ENCODE measurements at places on chromosomes 5 and 9. TPM values are rescaled to one million over a fixed set of nuclear protein-coding genes. Genes with fewer than 3 reads are reported as not detected.

GRCh38 chr5:77630114-77630680, 8.3 kb downstream of the OTP start:
- H3K27ac ChIP-seq: no peak overlapping the region
- peaks cover 9% of the 10 kb centered on the region for H3K4me1 ChIP-seq
- H3K4me3 ChIP-seq: peak overlapping the region; percentile 55
- no peaks in the 10 kb centered on the region for H3K36me3 ChIP-seq
- peak; percentile 33 for DNase-seq

GRCh38 chr9:120158221-120158620, 421.7 kb downstream of the CDK5RAP2 start:
- no peak for DNase-seq
- H3K4me1 ChIP-seq: no peaks in the 10 kb centered on the region
- no peaks in the 10 kb centered on the region for H3K27me3 ChIP-seq
- H3K27ac ChIP-seq: no peak overlapping the region
- H3K36me3 ChIP-seq: no peaks in the 10 kb centered on the region

GRCh38 chr5:78533356-78533755, 115.2 kb downstream of the LHFPL2 start:
- no peaks in the 10 kb centered on the region for H3K27me3 ChIP-seq
- H3K36me3 ChIP-seq: peaks cover 3% of the 10 kb centered on the region
- DNase-seq: peak; percentile 30
- no peaks in the 10 kb centered on the region for H3K4me1 ChIP-seq

DNA sequence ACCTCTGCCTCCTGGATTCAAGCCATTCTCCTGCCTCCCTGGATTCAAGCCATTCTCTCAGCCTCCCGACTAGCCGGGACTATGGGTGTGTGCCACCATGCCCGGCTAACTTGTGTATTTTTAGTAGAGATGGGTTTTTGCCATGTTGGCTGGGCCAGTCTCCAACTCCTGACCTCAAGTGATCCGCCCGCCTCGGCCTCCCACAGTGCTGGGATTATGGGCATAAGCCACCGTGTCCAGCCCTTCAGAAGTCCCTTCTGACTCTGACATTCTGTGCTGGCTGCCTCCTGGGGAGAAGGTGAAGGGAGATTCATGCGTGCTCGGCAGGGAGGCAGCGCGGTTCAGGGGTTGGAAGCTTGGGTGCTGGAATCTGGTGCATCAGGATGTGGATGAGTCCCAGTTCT, 28.8 kb downstream of the PRRX2 start:
- H3K36me3 ChIP-seq: no peaks in the 10 kb centered on the region
- H3K27ac ChIP-seq: no peak overlapping the region
- peaks cover 17% of the 10 kb centered on the region for H3K27me3 ChIP-seq
- no peak for DNase-seq

- H3K27ac ChIP-seq: no peak overlapping the region
- DNase-seq: no peak
- peaks cover 45% of the 10 kb centered on the region for H3K4me1 ChIP-seq
- no peaks in the 10 kb centered on the region for H3K36me3 ChIP-seq
- no peak overlapping the region for H3K4me3 ChIP-seq
These were observed 24.4 kb upstream of the TGFBI start for GRCh38 chr5:136004436-136004835.

DNA sequence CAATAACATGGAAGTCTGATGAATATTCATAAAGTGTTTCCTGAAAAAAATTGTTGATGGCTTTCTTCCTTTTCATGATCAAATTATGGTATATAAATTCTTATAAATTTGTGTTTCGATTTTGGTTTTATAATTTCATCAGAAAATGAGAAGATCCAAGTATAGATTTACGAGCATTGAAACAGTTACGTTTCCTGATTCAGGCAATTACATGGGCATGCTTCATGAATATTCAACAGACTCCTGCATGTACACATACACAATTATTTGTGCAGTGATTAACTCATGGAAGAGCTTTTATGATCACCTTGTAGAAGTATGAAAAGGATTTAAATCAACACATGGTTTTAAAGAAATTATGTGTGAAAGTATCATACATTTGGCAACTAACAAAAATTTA, 136.7 kb downstream of the MPDZ start:
- H3K4me3 ChIP-seq: no peak overlapping the region
- no peaks in the 10 kb centered on the region for H3K27me3 ChIP-seq
- H3K36me3 ChIP-seq: no peaks in the 10 kb centered on the region
- H3K27ac ChIP-seq: no peak overlapping the region
- DNase-seq: no peak
- H3K4me1 ChIP-seq: no peaks in the 10 kb centered on the region

GRCh38 chr5:138717399-138717798, 35.8 kb upstream of the CTNNA1 start:
- H3K4me3 ChIP-seq: no peak overlapping the region
- no peaks in the 10 kb centered on the region for H3K36me3 ChIP-seq
- H3K27ac ChIP-seq: no peak overlapping the region

COMMD10 gene
- total RNA-seq: 45.9 TPM

PFN3 gene
- not detected for total RNA-seq
